ENCODE measurements at places on chromosomes 6 and 20. TPM values are rescaled to one million over a fixed set of nuclear protein-coding genes. Genes with fewer than 3 reads are reported as not detected.

- no peak for DNase-seq
Observed at GRCh38 chr6:39207416-39208222, 21.7 kb downstream of the KCNK5 start.

Gene KHDC1
- 0.42 TPM for total RNA-seq

Gene OR2H1
- total RNA-seq: not detected

DNA sequence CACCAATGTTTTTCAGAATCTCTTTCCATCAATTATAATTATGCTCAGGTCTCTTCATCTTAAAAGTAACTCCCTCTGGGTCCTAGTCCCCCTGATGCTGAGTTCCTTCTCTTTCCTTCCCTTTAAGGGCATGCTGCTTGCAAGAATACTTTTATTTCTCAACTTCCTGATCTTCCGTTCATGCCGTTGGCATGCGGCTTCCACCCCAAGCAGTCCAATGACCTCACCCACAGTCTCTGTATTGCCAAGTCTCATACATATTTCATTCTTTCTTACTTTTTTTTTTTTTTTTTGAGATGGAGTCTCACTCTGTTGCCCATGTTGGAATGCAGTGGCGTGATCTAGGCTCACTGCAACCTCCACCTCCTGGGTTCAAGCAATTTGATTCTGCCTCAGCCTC lies 83.5 kb downstream of the NDUFAF5 start:
- DNase-seq: no peak

Gene SPTLC3
- total RNA-seq: 40.9 TPM

GRCh38 chr6:7974938-7975763 lies 64.6 kb upstream of the TXNDC5 start:
- peak; percentile 42 for DNase-seq

DNA sequence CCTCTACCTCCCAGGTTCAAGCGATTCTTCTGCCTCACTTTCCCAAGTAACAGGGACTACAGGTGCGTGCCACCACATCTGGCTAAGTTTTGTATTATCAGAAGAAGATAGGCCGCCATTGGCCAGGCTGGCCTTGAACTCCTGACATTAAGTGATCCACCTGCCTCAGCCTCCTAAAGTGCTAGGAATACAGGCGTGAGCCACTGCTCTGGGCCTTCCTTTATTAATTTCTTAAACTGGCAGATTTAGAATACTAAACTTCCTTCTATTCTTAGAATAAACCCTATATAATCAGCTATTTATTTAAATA lies 86.6 kb downstream of the HFE start:
- no peak for DNase-seq

DNA sequence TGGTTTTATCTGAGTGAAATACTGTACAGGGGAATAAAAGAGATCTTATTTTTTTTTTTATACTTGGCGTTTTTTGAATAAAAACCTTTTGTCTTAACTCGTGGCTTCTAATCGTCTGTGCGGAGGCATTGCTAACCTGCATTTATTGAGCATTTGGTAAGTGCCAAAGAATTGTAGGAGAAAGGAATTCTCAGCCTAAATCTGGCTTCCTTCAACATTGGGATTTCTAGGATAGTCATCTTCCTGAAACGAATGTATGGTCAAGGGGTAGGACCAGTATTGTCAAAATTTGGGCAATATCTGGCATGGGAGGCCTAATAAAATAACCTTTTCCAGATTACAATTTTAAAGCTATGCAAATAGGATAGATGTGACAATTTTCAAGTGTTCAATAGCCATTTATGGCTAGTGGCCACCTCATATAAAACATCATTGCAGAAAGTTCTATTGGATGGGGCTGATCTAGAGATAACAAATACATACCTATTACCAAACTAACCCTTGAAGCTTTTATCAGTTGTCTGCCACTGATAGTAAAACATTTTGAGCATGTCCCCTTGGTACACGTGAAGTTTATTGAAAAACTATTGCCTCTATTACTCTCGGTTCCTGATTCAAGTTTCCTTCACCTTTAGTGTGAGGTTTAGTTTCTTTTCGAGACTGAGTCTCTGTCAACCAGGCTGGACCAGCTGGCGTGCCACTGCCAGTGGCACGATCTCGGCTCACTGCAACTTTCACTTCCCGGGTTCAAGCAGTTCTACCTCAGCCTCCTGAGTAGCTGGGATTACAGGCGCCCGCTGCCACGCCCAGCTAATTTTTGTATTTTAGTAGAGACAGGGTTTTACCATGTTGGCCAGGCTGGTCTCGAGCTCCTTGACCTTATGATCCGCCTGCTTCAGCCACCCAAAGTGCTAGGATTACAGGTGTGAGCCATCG lies 5.6 kb downstream of the PIM1 start:
- no peak for DNase-seq

- DNase-seq: no peak
Observed at GRCh38 chr6:68082086-68082485, 553.0 kb upstream of the ADGRB3 start.

DNA sequence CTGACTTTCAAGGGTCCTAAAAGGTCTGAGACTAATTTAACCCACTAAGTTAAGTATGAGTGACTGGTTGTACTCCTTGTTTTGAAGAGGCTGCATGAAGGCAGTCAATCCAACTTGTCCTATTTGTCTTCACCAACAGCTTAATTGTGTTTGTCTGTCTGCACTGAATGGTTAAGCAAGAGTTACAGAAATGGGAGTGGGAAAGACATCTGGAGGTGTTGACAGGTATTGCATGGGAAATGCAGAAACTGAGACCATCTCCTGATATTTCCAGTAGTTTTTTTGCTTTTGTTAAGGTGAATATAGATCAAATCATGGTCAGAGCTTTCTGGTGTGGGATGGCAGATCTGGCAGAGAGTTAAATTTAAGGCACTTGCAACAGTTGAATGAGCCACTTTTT lies 6.5 kb downstream of the FUT9 start:
- DNase-seq: no peak

DNA sequence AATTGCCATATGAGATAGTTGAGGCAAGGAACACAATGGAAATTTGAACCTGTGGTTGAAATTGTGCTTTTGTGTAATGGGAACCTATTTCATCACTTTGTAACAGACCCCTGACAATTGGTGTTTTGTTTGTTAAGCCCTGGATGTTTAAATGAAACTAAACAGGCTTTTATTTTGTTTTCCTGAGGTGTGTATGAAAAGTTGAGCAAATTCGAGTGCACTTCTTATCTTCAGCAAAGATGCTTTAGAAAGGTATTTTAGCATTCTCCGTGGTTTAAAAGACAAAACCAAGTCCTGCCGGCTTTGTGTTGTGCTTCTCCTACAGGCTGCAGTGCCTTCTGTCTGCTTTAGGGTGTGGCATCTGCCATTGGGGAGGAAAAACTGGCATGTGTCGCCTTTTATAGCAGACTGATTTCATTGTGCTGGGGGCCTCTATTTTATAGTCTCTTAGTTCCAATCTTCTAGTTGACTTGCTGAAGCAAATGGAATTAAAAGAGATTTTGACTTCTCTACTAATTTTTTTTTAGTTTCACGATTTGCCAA lies 2.2 kb upstream of the ARID1B start:
- DNase-seq: no peak

DNA sequence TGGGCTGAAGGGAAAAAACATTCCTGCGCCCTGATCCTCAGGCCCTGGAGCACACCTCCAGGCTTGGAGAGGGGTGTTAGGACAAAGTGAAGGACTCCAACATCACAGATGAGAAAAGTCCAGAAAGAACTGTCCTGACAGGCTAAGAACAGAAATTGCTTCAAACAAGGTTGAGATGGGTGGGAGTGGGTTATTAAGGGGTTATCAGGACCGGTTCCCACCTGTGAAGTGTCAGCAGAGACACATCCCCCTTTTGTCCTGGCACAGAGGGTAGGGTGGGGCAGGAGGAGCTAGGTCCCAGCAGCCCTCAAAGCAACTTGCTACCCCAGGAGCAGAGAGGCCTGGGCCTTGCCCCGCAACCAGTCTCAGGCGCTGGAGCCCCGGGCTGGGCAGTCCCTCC lies 3.5 kb downstream of the SPDEF start:
- no peak for DNase-seq

- no peak for DNase-seq
Observed at GRCh38 chr20:3068986-3069900, 2.2 kb upstream of the OXT start.

DNA sequence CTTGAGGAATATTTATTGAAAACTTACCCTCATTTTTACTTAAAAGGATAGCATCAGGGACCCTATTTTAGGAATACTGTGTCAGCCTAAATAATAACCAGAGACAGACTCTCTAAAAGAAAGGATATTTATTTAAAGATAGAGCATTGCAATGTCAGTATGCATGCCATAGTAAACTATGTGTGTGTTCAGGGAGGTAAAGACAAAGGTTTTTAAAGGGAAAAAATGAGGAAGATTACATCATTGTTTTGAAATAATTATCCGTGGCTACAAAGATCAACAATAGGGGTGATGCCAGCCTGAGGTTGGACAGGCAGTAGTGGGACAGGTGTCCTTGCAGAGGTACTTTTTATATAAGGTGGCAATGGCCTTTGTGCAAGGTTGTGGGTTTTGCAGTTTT lies 23.7 kb upstream of the CFAP206 start:
- no peak for DNase-seq

- DNase-seq: peak; percentile 38
Observed at GRCh38 chr20:51966296-51966971, 164.1 kb upstream of the SALL4 start.

DNA sequence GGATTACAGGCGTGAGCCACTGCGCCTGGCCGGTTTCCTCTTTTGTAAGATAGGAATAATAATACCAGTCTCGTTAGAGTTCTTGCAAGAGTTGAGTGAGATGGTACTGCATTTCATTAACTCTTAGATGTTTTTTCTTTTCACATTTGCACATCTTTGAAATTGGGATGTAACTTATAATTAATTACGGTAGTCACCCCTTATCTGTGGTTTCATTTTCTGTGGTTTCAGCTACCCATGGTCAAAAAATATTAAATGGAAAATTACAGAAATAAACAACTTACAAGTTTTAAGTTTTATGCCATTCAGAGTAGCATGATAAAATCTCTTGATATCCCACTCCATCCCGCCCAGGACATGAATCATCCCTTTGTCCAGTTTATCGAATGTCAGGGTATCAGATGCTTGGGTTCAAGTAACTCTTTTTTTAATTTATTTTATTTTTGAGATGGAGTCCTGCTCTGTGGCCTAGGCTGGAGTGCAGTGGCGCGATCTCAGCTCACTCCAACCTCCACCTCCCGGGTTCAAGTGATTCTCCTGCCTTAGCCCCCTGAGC lies 15.4 kb downstream of the PTK7 start:
- DNase-seq: no peak

- DNase-seq: no peak
Observed at GRCh38 chr6:83758533-83758932, 49.6 kb upstream of the SNAP91 start.

Gene MCM9
- total RNA-seq: 10.9 TPM

DNA sequence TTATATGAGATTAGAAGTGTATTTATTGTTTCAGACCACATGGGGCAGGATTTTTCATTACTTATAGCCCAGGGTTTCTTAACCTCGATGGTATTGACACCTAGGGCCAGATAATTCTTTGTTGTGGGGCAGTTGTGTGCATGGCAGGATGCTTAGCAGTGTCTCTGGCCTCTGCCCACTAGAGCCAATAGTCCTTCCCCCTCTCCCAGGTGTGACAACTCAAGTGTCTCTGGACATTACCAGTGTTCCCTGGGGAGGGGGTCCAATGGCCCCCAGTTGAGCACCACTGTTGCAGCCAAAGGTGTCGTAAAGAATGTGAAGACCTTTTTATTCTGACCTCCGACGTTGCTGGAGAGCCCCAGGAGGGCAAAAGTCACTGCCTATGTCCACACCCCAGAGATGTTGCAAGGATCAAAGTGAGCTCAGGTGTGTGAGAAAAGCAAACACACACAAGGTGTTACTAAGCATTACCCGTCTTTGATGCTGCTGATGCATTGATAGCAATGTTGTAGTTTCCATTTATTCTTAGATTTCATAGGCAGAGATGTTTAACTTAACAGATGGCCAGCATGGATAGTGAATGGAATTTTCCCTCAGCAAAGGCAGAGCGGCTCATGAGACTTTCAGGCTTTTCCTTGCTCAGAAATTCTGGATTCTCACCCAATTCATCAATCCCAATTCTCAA lies 22.2 kb downstream of the BANF2 start:
- no peak for DNase-seq

- DNase-seq: no peak
Observed at GRCh38 chr20:58638467-58639181, 12.5 kb upstream of the STX16 start.

- no peak for DNase-seq
Observed at GRCh38 chr20:1469306-1469905, 2.8 kb upstream of the NSFL1C start.

Gene LST1
- total RNA-seq: 24.6 TPM

- no peak for DNase-seq
Observed at GRCh38 chr6:167094436-167094819, 28.5 kb upstream of the CCR6 start.

DNA sequence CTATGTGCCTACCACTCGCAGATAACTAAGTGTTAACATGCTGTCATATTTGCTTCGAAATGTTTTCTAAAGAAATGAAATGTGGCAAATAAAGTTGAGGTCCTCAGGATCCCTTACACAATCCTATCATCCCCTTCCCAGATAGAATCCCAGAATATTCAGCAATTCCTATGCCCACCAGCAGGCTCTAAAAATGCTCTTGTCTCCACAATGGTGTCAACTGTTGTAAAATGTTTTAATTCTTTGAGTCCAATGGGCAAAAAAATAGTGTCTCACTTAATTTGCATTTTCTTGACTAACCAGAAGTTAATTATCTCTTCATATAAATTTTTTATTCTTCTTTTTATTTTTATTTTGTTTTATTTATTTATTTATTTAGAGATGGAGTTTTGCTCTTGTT lies 103.9 kb upstream of the MAP7 start:
- no peak for DNase-seq

DNA sequence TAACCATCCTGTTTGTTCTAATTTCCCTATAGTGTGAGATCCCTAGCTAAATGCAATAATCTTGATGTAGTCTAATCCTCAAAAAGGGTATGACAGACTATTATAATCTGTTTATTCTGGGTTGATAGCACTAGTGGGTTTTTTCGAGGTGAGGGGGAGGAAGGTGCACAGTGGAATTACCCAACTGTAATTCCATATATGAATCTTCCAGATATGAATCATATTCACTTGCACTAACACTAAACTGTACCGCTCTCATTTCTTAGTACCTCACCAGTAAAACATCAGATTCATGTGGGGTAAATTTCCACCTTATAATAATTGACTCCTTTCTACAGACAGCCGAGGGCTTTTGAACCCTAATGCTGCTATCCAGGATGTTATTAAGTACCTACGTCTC lies 16.5 kb downstream of the NCOA7 start:
- no peak for DNase-seq

All from liver (tissue), 10 donors.